ENCODE measurements at places on chromosomes 13 and 19. TPM values are rescaled to one million over a fixed set of nuclear protein-coding genes. Genes with fewer than 3 reads are reported as not detected.

PEAK3 gene
- total RNA-seq, result not detected

GRCh38 chr13:51780099-51780498 lies 23.9 kb downstream of the DHRS12 start:
- DNase-seq, result no peak

LRRC25 gene
- total RNA-seq, result not detected

DNA sequence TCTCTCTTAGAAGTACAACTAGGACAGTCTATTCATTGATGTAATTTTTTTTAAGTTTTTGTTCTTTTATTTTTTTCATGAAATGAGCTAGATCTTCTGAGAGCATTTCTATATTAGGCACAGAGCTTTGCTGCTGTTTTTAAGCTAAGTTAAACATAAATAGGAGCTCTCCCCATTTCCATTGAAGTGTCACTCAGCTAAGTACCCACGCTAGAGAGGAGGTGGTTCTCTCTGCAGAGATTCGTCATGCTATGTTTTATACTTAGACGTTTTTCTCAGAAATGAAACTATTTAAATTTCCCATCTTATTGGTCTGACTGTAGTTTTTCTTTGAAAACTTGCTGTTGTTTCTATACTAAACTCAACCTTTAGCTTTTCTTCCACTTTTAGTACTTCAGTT lies 271.5 kb downstream of the PCDH9 start:
- DNase-seq, result no peak

- no peak for DNase-seq
Measured at GRCh38 chr13:73286942-73287620, 228.3 kb downstream of the KLF5 start.

DNA sequence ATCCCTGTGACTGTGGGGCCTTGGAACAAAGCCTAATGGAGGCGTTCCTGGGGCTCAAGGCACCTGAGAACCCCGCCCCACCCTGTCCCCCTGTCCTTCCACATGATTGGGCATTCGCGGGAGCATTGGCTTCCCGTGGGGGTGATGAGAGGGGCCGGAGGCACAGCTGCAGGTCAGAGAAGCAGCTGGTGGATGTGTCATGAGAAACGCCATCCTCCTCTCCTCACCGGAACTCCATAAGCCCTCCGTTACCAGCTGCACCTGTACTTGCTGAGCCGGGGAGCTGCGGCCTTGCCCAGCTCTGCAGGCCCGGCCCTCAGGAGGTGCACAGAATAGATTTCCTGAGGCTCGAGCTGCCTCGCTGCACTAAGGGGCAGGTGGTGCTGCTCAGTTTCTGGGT lies 42.0 kb downstream of the CAPN12 start:
- no peak for DNase-seq
